ENCODE measurements at places on chromosomes 1 and 21.

DNA sequence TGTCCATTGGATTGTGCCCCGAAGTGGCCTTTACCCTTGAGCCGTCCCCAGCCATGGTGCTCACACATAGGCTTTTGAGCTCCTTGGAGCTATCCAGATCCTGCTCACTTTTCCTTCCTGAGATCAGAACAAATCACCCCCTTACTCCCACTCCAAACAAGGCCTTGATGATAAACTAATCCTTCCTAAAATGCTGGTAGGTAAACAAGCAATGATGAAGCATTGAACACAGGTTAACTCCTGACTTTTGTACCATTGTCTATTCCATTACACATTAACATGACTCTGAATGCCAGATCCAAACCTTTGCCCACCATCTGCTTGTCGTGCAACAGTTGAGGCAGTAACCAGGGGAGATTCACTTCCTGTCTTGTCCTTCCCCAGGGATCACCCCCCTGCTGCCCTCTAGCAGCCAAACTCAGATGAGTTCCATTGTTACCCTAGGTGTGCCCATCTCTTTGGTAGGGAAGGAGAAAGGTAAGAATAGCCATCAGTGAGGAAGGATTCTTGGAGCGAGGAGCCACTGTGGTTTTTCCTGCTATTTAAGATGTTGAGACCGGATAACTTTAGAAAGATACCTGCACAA lies 79.5 kb upstream of the DNAJC6 start:
- DNase-seq: no peak

GRCh38 chr1:71101839-71102376 lies 21.1 kb upstream of the ZRANB2 start:
- DNase-seq: no peak

GRCh38 chr1:152109231-152109997 lies 5.8 kb downstream of the TCHH start:
- no peak for DNase-seq

- no peak for DNase-seq
Observed at GRCh38 chr1:45840704-45841103, 37.3 kb downstream of the MAST2 start.

GRCh38 chr21:43329711-43330269 lies 97.1 kb downstream of the SIK1 start:
- DNase-seq: no peak

GRCh38 chr21:41153443-41153842 lies 14.5 kb upstream of the BACE2 start:
- DNase-seq: no peak

GRCh38 chr1:241849345-241849695 lies 1.3 kb downstream of the EXO1 start:
- no peak for DNase-seq

DNA sequence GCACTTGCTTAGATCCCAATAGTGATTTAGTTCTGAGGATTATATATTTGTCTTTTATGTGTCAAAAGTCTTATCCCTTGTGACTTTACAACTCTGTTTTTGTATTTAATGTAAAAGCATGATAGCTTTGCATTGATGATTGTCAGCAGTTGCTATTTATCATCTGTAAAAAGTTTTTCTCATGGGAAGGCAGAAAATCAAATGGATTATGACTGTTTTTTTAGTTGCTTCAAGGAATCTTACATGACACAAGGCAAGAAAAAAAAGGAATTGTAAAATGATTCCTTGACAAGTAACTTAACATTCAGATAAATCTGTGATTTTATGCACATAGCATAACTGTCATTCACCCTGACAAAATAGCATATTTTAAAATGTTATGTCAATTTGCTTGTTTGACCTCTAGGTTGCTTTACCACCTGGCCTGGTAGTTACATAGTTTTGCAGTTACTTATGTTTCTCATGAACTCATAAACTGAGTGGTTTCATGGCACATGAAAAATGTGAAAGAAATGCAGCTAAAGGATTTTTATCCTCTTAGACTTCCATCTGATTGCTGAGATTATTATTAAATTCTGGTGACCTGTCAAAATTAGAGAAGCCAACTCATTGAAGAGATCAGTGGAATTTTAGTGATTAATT lies 622.6 kb downstream of the ADGRL2 start:
- no peak for DNase-seq

GRCh38 chr21:45001134-45002095 lies 61.6 kb downstream of the SLX9 start:
- DNase-seq: no peak

DNA sequence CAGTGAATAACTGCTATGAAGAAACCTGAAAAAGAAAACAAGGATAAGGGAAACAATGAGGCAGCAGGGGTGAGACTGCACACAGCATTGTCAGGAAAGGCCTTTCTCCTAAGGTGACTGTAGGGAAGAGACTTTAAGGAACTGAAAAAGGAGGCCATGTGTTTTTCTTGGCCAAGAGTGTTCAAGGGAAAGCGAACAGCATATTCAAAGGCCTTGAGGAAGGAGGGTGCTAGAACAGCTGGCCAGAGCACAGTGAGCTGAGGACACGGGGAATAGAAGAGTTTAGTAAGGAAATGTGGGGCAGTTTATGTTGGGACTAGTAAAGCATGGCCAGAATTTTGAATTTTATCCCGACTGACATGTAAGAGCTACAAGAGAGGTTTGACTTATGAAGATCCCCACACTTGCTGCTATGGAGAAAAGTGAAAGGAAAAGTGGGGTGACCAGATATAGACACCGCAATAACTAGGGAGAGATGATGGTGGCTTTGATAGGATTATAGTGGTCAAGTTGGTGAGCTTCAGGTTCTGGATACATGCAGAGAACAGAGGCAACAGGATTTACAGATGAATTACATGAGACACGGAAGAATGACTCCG lies 1.4 kb downstream of the RWDD2B start:
- DNase-seq: no peak

GRCh38 chr1:212596798-212597197 lies 11.8 kb upstream of the ATF3 start:
- DNase-seq: no peak

DNA sequence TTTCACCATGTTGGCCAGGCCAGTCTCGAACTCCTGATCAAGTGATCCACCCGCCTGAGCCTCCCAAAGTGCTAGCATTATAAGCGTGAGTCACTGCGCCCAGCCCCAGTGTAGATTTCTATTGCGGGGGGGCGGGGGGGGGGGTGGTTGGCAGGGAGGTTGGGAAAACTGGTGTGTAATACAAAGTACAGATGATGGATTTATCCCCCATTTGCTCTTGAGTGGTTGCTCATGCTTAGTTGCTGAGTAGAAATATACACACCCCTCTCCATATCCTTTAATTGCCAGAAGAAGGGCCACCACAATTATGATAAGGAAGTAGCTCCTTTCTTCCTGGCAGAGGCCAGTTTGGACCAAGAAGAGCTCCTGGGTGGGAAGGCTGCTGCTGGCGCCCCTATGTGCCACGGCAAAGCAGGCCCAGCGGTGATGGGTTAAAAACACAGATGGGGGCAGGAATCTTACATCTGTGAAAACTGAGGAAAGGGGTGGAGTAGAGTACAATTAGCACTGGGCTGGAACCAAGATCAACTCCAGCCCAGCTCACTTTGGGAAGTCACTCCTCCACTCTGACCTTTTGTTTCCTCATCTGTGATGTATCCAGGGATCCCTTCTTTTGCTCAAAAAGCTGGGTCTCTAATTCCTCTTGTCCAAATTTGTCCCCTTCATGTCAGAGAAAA lies 55.2 kb downstream of the MRPL37 start:
- no peak for DNase-seq

DNA sequence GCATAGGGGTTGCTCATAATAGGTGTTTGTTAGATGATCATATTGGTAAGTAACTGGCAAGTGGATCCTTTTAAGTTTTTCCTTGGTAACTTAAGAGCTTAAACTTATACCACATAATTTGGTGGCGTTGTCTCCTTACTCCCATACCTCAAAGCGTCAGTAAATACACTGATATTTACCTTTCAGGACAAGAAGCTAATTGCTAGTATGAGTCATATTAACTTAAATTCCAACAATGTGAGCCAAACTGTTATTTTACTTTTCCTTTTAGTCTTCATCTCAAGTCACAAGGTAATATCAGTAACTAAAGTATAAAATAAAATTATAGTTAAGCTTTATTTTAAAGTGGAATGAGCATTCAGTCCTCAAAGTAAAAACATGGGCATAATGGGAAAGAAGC lies 9.0 kb upstream of the SH3GLB1 start:
- no peak for DNase-seq

GRCh38 chr1:168084396-168085231 lies 52.1 kb downstream of the GPR161 start:
- DNase-seq: peak; percentile 74

DNA sequence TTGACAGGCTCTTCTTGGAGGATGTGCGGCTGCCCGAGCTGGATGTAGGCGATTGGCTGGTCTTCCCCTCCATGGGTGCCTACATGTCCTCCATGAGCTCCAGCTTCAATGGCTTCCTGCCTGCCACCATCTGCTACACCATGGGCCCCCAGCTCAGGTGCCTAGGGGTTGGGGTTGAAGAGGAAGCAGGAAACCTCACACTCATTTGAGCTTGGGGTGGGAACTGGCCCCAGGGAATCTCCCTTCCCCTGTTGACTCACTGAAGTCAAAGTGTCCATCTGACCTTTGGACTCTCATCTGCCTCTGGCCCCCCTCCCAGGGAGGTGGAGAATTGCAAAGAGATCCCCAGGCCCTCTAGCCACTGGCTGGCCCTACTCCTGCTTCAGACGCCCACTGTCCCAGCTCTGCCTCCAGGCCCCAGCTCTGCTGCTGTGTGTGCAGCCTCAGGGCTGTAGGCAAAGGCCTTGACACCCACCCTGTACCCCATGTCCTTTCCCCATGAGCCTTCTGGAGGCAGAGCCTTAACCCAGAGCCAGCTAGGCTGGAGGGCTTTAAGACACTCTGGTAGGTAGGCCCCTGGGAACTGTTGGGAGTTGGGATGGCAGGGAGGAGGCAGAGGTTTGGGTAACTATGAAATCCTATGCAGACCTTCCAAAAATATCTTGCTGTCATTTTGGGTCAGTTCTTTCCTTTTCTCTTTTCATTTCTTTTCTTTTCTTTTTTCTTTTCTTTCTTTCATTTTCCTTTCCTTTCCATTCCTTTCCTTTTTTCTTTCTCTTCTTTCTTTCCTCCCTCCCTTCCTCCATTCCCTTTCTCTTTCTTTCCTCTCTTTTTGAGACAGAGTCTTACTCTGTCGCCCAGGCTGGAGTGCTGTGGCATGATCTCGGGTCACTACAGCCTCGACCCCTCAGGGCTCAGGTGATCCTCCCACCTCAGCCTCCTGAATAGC lies 66.9 kb upstream of the TINAGL1 start:
- DNase-seq: peak; percentile 13

DNA sequence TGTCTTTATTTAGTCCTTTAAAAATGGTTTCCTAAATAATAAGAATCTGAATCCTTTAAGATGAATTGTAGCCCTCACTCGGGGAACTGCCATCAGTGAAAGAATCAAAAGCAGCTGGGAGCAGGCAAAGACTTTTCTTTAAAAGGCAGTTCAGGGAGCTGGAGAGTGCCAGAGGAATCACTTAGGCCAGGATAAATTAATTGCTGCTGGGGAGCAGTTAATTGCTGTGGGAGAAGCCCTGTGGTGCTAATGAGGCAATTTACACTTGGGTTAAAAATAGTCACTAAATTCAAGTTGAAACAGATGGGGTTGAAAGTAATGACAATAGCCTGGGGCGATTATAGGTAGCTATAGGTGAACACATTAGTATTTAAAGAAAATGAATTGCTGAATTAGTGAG lies 38.7 kb upstream of the COL24A1 start:
- no peak for DNase-seq

Measured in right forelimb (tissue), 1 donor.